ENCODE measurements at places on chromosomes 5 and 9.

DNA sequence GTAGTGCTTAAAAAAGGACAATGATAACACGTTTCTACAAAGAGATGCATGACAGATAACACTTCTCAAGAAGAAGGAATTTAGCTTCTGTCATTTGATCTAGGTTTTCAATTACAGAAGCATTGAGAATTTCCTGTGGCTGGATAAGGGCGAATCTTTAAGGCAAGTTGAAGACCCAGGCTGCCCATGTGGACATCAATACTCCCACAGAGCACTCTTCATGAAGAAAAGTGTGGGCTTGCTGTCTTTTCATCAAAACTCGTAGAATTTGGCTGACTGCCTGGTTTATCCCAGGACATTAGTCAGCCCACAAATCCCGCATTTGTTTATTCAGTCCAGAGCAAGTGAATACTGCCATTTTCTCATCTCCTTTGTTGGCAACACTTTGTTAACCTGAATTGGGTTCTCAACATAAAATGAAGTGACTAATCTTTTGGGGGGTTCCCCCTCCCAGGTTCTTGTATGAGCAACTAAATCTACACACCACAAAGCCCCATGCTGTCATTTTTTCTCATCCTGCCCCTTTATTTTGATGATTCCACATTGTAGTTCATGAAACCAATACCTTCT is 43.4 kb upstream of the CDKN2B start:
- DNase-seq, result peak; percentile 99

DNA sequence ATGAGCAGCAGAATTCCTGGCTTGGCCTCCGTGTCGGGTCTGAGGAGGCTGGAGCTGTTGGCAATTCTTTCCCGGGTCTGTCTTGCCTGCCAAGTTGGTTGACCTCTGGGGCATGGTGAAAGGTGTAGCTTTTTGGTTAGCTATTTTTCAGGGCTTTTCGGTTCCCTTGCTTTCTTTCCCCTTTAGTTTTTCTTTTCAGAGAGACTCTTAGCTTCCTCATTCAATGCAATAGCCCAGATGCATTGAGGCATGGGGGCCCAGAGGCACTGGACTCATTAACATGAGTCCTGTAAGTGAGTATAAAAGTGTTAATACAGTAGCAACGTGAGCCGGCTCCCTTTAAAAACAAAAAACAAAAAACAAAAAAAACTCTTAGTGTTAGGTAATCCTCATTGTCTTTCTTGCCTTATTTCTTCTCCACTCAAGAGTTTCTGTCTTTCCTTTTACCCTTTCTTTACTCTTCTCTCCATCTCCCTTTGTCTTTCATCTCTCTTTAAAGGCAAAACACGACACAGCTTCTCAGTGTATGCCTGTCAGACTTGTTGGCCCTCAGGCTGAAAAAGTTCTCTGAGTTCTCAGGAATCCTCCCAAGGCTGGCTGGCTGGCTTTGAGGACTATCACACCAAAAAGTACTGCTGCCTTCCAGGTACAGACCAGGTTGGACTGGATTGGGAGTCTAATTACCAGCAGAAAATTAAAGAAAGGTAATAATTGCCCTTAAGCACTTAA is 289.9 kb upstream of the TUT7 start:
- DNase-seq, result no peak

- DNase-seq, result peak; percentile 86
Observed at GRCh38 chr5:5103245-5103644, 36.9 kb upstream of the ADAMTS16 start.

GRCh38 chr5:162248107-162248713 is 180.6 kb downstream of the GABRG2 start:
- no peak for DNase-seq

- DNase-seq, result no peak
Observed at GRCh38 chr5:159947708-159948358, 31.6 kb downstream of the ADRA1B start.

DNA sequence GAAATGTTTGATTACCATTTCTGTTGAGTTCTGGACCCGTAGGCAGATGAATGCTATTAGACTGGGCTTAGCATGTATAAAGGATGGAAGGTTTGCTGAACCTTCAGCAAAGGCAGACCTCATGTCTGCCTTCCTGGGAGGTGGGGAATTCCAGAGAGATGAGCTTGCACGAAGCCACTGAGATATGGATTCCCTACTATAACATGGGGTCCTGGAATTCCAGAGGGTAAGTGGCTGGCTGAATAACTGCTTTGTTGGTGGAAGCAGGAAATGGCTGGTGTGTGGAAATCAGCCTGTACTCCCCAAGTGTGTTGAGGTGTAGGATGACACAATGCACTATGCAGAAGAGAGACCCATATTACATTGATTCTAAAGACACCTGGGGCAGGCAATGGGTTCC is 526.4 kb downstream of the CTNND2 start:
- DNase-seq, result no peak

DNA sequence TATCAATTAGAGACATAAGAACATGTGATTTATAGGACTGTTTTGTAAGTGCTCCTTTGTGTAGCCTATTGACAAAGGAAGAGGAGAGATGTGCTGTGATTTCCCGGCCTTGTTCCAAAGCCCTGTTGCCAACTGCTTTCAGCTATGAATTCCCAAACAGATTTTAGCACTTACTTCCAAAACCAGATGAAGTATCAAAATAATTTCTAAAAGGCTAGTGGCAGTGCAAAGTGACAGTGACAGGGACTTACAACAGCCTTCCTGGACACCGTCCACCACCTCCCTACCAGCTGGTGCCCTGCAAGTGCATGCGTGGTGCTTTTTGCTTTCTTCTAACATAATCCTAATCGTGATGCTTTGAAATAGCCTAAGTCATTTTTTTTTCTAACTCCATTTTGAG is 254.1 kb upstream of the ACTBL2 start:
- no peak for DNase-seq

- no peak for DNase-seq
Observed at GRCh38 chr5:87770016-87770570, 357.4 kb upstream of the CCNH start.

DNA sequence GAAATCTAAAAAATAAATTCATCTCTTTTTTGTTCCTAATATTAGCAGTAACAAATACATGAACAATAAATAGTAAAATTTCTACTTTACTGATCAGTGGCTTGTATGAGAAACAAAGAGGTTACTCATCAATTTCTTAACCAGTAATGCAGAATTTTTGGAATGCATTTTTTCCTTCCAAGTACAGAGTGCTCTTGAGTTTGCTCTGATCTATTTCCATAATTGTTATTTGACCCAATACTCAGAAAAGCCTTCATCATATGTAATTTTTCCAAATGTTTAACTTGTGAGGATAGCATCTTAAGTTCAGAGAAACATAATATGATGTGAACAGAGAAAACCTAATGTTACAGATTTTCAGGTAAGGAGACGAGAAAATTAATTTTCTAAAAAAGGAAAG is 47.3 kb downstream of the FBN2 start:
- no peak for DNase-seq

GRCh38 chr5:150162142-150162513 is 4.5 kb upstream of the CDX1 start:
- DNase-seq, result no peak

- DNase-seq, result no peak
Observed at GRCh38 chr9:132461971-132462370, 52.0 kb downstream of the CFAP77 start.

DNA sequence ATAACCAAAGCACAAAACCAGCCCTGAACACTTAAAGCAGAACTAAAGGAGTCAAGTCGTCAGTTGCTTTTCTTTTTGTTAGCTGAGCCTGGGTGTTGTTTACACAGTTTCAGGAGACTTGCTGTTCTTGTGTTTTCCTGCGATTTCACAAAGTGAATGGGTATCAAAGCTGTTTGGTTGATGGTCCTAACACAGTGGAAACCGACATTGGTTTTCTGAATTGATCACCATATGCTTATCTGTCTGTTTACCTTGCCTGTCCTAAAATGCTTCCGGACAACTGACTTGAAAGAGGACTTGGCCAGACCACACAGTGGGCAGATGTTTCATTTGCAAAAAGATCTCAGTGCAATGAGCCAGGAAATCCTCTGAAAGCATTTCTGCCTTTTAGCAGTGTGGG is 676.4 kb downstream of the PRELID2 start:
- no peak for DNase-seq

GRCh38 chr9:3296536-3296935 is 229.3 kb downstream of the RFX3 start:
- no peak for DNase-seq

DNA sequence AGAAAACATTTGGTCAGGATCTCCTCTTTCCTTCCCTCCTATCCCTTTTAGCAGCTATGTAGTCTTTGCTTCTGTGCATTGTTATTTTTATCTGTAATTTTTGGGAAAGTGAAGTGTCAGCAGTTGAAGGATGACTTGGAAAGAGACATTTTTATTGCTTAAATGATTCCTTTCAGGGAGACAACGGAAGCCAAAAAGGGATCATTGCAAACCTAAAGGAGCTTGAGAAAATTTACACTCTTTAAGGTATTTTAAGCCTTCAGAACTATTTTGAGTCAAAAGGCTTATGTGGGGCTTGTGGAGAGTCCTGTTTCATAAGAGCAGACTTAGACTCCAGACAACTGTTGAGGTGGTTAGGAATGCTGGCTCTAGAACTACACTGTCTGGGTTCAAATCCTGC is 281.6 kb downstream of the KIF4B start:
- DNase-seq, result no peak

DNA sequence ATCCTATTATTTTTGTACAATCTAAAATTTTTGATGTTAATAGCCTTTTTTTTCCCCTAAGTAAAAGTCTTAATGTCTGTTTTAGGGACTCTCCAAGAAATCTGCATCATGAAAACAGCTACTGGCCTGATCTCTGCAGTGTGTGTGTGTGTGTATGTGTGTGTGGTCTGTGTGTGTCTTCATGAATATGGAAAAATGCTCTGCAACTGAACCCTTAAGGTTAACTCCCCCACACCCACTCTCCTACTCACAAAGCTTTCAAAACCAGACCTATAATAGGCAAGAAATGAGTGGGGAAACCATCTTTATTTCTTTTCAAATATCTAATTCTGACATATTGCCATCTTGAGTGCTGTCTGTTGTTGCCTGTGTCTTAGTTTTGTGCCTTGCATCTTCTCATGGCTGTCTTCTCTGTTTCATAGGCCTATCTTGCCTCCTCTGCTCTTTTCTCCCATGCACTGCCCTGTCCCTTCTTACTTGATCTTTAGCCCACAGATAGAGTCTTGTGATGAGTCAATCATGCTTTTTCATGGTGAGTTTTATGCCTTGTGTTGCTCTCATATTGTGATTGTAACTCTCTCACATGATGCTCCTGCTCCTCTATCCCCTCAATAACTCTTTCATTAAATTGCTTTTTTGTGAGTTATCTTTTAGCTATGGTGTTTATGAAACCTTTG is 68.3 kb downstream of the CHSY3 start:
- no peak for DNase-seq

DNA sequence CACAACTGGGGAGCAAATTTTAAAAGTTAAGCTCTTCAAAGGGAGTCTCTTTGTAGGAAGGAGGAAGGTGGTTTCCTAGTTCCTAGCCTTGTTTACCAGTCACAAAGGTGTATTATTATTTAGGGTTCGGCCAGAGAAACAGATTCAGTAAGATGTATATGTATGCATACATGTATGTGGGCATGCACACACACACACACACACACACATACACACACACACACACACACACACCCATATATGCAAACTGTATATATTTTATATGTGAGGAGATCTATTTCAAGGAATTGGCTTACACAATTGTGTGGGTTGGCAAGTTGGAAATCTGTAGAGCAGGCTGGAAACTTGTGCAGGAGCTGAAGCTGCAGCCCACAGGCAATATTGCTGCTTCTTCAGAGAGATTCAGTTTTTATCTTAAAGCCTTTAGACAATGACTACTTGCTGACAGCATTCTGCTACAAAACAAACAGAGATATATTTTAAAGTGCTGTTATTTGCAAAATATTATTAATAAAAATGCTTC is 75.3 kb upstream of the DNAH5 start:
- no peak for DNase-seq

DNA sequence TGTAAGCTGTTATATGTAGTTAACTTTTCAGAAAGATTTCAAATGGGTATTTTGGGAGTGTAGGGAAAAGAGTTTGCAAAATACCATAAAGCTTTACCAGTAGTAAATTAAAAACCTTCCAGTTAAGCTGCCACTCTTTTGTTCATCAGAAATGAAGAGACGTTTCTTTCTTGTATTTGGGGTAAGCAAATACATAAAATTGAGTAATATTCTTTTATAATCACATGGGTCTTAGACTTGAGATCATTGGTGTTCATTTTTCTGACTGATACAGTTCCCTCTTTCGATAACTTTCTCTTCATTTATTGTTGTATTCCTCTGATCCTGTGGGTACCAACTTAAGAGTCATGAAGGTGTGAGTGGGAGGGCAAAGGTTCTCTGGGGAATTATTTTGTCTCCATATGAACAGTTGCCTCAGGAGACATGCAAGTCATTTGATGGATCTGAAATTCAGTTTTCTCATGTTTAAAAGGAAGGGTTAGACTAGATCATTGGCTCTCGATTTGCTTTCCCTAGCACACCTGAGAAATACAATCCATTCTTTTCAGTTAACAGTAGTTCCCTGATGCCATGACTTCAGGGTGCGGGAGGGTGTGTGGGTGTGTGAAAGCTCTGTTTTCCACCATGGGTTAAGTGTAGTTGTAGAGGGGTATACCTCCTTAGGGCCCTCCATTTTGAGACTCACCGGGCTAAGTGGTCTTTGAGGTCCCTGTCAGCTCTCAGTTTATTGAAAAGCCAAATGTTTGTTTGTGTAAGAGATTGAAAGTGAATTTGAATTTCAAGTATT is 47.7 kb downstream of the CNTRL start:
- peak; percentile 1 for DNase-seq

DNA sequence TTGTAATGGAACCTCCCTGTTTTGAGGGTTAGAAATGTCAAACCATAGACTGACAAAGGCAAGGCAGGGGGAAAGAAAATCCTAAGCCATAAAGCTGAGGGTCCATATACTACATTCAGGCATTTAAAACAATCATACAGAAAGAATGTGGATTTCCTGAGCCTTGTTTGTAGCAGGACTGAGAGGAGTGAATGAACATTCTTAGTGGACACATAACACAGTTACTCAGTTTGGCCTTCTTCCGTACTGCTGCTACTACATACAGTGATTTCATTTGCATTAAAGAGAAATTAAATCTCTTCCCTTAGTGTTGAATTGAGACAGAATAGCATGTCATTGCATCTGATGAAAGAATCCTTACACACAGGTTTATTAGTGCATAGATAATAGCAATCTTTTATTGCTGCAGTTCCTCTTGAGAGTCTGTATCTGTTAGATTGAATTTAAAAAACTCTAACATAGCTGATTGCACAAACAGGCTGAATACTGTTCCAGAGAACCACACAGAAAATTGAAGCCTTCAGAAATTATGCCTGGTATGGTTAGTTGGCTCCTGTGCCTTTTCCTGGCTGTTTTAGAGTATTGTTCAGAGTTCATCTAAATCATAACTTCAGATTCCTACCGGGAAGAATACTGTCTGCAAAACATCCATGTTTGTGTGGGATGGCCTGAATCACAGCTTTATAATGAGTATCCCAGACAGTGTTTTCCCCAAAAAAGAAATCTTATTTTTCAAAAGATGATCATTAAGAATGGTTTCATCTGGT is 2.0 kb upstream of the MTX3 start:
- no peak for DNase-seq

GRCh38 chr5:135308752-135309151 is 90.3 kb downstream of the MACROH2A1 start:
- DNase-seq, result peak; percentile 86

- no peak for DNase-seq
Observed at GRCh38 chr5:160494451-160494850, 72.8 kb downstream of the PTTG1 start.
